ENCODE measurements at places on chromosomes 2 and 18. TPM values are rescaled to one million over a fixed set of nuclear protein-coding genes. Genes with fewer than 3 reads are reported as not detected.

IL36RN gene
- not detected for total RNA-seq

PRKAG3 gene
- total RNA-seq, result not detected

ANKRD30BL gene
- not detected for total RNA-seq

POTEJ gene
- not detected for total RNA-seq

ACSL3 gene
- total RNA-seq, result 168 TPM

IWS1 gene
- 54.0 TPM for total RNA-seq

GREB1L gene
- total RNA-seq, result 0.24 TPM

ARHGAP15 gene
- 1.9 TPM for total RNA-seq

PAX3 gene
- 35.4 TPM for total RNA-seq

CCBE1 gene
- 9.0 TPM for total RNA-seq

GBX2 gene
- 0.24 TPM for total RNA-seq

MROH2A gene
- 0.10 TPM for total RNA-seq

CHAC2 gene
- 19.9 TPM for total RNA-seq

POTEI gene
- not detected for total RNA-seq

CBLN2 gene
- total RNA-seq, result not detected

KIDINS220 gene
- total RNA-seq, result 23.8 TPM

TXNDC2 gene
- 0.10 TPM for total RNA-seq

GFPT1 gene
- 26.6 TPM for total RNA-seq

LIMS4 gene
- 0.29 TPM for total RNA-seq

GPR75 gene
- total RNA-seq, result 1.1 TPM

MSH2 gene
- total RNA-seq, result 48.1 TPM

CHRNG gene
- total RNA-seq, result not detected

FBXO15 gene
- total RNA-seq, result 0.96 TPM

KIAA2012 gene
- not detected for total RNA-seq

CPO gene
- not detected for total RNA-seq

STEAP3 gene
- 27.3 TPM for total RNA-seq

GKN2 gene
- not detected for total RNA-seq

FBXO11 gene
- 25.6 TPM for total RNA-seq

HSBP1L1 gene
- total RNA-seq, result 1.6 TPM

GPR55 gene
- total RNA-seq, result 0.24 TPM

PRKCE gene
- total RNA-seq, result 30.2 TPM

COA5 gene
- 43.5 TPM for total RNA-seq

VWC2L gene
- total RNA-seq, result not detected

All from RPMI7951 (cell line).